ENCODE measurements at places on chromosomes 3 and 15.

DNA sequence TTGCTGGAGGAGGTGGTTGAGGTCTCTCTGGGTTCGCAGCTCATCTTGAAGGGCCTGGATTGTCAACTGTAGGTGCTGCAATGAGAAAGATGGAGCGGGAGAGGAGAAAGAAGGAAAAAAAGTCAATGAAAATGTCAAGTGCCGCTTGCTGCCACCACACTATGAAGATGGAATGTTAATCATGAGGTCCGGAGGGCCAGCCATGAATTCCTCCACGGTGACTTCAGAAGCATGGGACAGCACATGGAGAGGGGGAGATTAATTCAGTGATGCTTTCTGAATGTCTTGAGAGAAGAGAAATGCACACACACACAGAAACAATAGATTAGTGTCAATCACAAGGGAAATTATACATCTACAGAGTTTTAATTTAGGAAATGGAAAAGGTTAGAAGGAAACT, 171.9 kb downstream of the ERC2 start:
- DNase-seq: no peak

GRCh38 chr3:32249184-32249782, 10.8 kb downstream of the CMTM8 start:
- no peak for DNase-seq

DNA sequence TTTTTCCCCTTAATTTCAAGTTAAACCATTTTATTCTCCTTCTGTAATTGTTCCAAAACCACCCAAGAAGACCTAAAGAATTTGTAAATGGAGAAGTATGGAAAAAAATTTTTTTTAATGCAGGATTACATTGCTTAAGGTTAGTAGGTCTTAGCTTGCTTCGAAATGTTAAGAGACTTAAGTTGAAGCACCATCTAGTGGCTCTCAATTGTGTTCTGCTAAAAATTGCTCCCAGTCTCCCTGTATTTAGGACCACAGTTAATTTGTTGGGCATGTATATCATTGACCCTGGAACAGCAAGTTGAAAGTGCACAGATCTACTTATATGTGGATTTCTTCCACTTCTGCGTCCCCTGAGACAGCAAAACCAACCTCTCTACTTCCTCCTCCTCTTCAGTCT, 32.4 kb downstream of the CD200R1L start:
- DNase-seq: no peak

DNA sequence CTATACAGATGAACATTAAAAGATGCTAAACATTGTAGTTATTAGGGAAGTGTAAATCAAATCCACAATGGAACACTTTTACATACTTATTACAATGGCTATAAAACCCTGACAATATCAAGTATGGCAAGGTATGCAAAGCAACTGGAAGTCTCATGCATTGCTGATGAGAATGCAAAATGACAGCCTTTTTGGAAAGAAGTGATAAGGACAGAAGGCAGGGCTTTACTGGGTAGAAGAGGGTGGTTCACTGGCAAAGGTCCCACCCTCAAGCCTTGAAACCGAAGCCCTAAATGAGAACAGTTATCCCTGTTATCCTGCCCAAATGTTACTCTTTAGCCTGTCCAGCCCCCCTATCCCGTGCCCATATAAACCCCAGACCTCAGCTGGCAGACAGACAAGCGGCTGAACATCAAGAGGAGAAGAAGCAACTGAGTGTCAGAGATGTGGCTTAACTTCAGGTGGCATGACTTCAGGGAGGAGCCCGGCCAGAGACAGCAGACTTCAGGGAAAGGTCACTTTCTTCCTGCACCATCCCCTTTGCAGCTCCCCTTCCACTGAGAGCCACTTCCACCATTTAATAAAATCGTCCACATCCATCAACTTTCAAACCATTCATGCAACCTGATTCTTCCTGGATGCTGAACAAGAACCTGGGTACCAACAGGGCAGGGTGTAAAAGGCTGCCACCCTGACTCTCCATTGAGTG, 732 bp upstream of the GCSAM start:
- no peak for DNase-seq

- DNase-seq: no peak
Measured at GRCh38 chr15:88142121-88142520, 114.4 kb downstream of the NTRK3 start.

- no peak for DNase-seq
Measured at GRCh38 chr3:194512895-194513601, 26.2 kb upstream of the ATP13A3 start.

DNA sequence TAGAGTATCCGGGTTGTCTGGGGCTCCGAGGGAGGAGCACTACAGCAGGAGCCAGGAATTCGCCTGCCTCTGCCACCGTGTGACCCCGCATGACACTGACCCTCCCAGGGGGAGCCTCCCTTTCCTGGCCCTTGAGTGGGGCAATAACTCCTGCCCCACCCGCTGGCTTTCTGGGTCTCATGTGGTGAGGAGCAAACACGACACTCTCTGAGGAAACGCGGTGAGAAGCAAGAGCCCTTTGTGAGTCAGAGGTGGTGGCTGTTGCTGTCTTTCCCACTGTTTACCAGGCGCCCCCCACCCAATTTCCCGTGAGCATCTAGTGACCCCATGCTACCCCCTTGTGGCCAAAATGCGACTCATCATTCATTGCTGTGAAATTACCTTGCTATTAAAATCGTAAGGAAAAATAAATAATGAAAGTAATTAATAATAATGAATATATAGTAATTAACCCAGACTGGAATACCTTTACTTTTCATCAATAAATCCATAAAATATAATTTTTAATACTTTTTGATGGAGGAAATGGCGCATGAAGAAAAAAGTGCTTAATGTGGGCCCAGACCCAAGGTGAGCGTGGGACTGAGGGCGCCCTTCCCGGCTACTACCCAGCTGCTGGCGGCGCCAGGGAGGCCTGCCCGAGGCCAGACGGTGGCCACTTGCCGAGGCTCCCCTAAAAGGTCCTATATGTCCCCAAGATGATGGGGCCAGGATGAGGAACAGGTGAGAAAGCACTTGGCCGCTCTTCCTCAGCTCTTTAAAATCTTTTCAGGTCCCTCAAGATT, 29.3 kb downstream of the CCNL1 start:
- peak; percentile 49 for DNase-seq

- DNase-seq: no peak
Measured at GRCh38 chr15:94240480-94240879, 9.1 kb downstream of the MCTP2 start.

DNA sequence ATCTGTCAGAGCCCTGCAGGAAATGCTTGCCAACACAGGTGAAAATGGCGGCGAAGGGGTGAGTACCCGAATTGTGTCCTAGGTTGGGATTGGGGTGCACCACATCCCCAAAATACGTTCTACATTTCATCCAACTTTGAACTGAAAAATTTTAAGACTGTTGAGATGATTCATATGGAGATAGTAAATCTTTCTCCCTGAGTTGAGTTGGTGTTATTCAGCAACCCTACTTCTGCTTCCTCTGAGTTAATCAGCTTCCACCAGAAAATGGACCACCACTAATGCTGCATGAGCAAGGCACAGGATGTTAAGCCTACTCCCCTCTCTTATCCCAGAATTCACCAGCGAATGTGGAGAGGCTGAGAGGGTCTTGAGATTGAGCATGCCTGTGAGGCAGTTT, 192.9 kb downstream of the RYR3 start:
- no peak for DNase-seq

DNA sequence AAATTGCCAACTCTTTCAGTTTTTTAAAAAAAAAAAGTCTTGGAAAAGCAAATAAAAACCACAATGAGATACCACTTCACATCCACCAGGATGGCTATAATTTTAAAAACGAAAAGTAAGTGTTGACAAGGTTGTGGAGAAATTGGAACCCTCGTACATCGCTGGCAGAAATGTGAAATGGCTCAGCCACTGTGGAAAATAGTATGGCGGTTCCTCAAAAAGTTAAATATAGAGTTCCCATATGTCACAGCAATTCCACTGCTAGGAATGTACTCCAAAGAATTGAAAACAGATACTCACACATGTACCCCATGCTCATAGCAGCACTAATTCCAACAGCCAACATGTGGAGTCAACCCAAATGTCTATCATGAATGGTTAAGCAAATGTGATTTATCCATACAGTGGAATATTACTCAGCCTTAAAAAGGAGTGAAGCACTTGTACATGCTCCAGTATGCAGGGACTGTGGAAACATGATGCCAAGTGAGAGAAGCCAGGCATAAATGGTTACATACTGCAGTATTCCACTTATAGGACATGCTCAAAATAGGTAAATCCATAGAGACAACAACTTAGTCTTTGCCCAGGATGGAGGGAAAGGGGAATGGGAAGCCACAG, 73.8 kb upstream of the PCSK6 start:
- DNase-seq: no peak

DNA sequence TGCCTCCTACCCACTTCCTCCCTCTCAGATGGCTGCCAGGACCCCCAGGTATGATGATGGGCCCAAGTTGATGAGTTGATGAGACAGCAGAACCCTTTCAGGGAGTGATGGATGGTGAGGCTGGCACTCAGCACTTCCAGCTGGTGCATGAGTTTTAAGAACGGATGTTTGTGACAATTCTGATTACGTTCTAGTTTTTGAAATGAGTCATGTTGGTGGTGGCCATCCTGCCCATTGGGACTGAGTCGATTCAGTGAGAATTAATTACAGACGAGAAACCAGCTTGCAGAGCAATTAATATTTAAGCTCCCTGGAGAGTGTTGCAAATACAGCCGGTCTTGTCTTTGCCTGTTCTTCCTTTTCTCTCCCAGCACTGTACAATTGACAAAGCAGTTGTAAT, 56.9 kb upstream of the NR2C2 start:
- DNase-seq: no peak

- no peak for DNase-seq
Measured at GRCh38 chr3:28958656-28959055, 322.2 kb upstream of the RBMS3 start.
